ENCODE measurements at places on chromosomes 4 and X.
A peak's percentile ranks its signal among the peaks of the same experiment; 100 is the strongest.

DNA sequence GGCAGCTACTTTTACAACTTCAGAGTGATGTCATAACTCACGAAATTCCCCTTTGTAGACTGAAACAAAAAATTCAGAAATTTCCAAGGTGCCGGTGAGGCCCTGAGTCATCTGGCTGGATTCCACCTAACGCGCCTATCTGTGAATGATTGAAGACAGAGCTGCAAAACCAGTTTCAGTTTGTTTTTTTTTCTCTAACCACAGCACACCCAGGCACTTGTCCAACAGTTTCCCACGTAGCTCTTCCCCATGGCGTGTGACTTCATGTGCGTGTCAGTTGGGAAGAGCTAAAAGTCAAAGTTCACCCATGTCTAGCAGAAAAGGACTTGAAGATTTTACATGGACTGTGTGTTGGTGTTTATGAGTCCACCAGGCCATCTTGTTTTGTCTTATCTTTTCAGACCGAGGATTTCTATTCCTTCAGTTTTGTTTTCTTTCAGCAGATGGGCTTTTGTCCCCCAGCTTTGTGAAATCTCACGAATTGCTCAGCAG lies 16.4 kb downstream of the TCEANC start:
- H3K27me3 ChIP-seq, result peaks cover 2% of the 10 kb centered on the region
- H3K4me3 ChIP-seq, result no peak overlapping the region
- peak overlapping the region; percentile 51 for H3K27ac ChIP-seq
- no peaks in the 10 kb centered on the region for H3K36me3 ChIP-seq

GRCh38 chrX:50863471-50863870 lies 47.1 kb upstream of the BMP15 start:
- no peak for DNase-seq
- H3K36me3 ChIP-seq, result no peaks in the 10 kb centered on the region
- H3K4me3 ChIP-seq, result no peak overlapping the region
- H3K27me3 ChIP-seq, result no peaks in the 10 kb centered on the region
- no peaks in the 10 kb centered on the region for H3K4me1 ChIP-seq

DNA sequence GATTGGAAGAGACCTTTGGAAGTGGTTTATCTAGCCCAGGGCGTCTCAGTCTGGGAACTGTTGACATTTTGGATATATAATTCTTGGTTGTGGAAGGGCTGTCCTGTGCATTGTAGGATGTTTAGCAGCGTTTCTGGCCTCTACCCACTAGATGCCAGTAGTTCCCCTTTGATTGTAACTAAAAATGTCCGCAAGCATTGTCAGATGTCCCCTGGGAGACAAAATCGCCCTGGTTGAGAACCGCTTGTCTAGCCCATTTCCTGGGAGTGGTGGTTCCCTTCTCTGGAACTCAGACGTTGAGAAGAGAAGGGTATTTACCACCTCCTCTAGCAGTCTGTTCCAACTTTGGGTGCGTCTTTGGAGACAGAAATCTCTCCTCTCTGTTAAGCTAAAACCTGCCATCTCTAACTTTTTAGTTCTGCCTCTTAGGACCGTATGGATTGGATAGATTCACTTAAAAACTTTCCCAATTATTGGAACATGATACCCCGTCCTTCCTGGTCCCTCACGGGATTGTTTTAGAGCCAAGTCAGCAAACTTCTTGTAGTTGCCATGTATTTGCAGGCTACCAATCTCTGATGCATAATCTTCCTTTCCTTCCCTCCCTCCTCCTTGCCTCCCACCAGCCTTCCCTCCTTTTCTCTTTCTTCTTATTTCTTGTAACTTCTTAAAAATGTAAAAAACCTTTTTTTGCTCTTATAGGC lies 13.9 kb downstream of the TMEM165 start:
- peak overlapping the region; percentile 40 for H3K27ac ChIP-seq
- no peak overlapping the region for H3K4me3 ChIP-seq
- no peak for DNase-seq
- H3K36me3 ChIP-seq, result peaks cover 32% of the 10 kb centered on the region
- H3K27me3 ChIP-seq, result no peaks in the 10 kb centered on the region

DNA sequence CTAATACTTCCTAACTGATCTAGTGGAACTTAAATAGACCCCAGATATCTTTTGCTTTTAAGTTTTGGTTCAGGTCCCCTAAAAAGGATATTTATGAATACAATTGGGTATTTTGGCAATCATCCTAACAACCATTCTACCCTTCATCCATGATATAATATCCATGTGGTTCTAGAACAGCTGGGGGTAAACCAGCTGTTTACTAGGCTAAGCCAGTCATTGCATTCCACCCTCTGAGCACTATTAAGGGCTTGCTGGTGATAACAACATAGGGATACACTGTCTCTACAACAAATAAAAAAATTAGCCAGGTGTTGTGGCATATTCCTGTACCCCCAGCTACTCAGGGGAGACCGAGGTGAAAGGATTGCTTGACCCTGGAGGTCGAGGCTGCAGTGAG lies 54.8 kb upstream of the MAPK10 start:
- DNase-seq, result no peak
- no peak overlapping the region for H3K27ac ChIP-seq
- no peak overlapping the region for H3K4me3 ChIP-seq

- H3K4me3 ChIP-seq, result no peak overlapping the region
- no peaks in the 10 kb centered on the region for H3K36me3 ChIP-seq
- H3K27me3 ChIP-seq, result no peaks in the 10 kb centered on the region
- DNase-seq, result no peak
- H3K27ac ChIP-seq, result no peak overlapping the region
- no peaks in the 10 kb centered on the region for H3K4me1 ChIP-seq
Measured at GRCh38 chr4:113162089-113162488, 112.6 kb downstream of the ANK2 start.

DNA sequence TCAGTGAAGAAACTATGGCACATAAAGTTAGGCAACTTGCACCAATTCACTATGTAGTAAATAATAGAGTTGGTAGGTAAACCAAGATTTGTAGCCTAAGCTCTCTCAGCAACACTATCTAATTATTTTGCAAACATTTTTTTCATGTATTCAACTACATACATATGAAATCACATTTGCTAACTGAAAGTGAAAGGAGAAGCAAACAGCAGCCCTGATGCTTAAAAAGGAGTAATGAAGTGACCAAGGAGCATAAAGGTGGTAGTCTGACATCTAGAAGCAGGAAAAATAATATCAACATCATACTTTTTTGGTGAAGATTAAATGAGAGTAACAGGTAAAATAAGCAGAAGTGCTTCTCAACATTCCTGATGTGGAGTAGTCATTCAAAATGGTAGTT lies 603.7 kb downstream of the GRXCR1 start:
- no peaks in the 10 kb centered on the region for H3K36me3 ChIP-seq
- H3K27ac ChIP-seq, result no peak overlapping the region
- no peaks in the 10 kb centered on the region for H3K4me1 ChIP-seq
- H3K4me3 ChIP-seq, result no peak overlapping the region

DNA sequence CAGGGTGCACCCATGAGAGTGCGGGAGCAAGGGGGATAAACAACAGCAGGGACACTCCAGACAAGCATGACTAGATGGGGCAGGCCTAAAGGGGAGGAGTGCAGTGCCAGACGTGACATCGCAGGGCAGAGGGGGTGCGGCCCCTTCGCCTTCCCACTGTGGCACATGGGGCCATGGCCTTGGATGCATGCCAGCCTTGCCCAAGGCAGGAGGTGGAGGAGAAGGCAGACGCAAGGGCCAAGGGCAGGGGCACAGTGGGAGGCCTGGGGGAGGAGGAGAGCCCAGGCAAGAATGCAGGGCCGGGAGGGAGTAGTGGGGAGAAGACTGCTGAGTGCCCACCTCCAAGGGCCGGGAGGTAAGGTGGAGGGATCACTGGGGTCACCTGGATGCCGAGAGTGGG lies 21.6 kb downstream of the PNMA6E start:
- no peak overlapping the region for H3K4me3 ChIP-seq
- no peaks in the 10 kb centered on the region for H3K36me3 ChIP-seq
- no peaks in the 10 kb centered on the region for H3K27me3 ChIP-seq

GRCh38 chr4:58113126-58113525 lies 1002.9 kb upstream of the IGFBP7 start:
- no peak overlapping the region for H3K4me3 ChIP-seq
- DNase-seq, result no peak
- H3K36me3 ChIP-seq, result no peaks in the 10 kb centered on the region
- no peak overlapping the region for H3K27ac ChIP-seq

DNA sequence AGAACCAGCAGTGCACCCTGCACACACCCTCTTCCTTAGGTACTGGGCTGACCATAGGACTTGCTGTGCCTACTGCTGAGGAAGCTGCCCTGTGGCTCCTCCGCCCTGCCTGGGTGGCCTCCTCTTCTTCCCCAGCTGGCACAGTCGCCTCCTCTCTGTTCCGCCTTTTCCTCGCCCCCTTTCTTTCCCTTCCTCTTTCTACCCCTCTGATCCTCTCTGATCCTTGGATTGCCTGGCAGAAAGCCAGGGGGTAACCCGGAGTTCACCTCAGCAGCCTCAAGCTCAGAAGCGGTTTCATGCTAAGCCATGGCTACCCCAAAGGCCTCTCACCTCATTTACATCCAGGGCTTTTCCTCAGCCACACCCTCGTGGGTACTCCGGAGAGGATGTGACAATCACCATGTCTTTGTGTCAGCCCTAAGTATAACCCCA lies 136.2 kb downstream of the SMIM20 start:
- H3K36me3 ChIP-seq, result no peaks in the 10 kb centered on the region
- H3K27me3 ChIP-seq, result no peaks in the 10 kb centered on the region
- no peak for DNase-seq
- H3K4me3 ChIP-seq, result no peak overlapping the region
- H3K27ac ChIP-seq, result no peak overlapping the region

DNA sequence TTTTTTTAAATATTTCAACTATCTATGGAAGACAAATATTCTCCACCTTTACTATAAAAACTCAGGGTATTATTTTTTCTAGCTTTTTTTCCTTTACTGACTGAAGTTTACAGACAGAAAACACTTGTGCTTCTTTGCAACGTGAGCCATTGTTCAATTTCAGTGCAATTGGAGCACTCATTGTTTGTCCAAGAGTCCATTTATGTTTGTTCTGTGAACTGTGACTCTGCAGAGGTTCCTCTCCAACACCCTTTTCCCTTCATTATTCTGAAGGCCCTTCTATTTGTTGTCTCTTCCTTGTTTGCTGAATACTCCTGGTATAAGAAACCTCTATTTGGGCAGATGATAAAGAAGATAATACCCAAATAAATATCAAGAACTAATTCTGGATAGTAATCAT lies 37.4 kb downstream of the DAPP1 start:
- no peaks in the 10 kb centered on the region for H3K36me3 ChIP-seq
- no peaks in the 10 kb centered on the region for H3K27me3 ChIP-seq
- H3K27ac ChIP-seq, result no peak overlapping the region
- no peak for DNase-seq

GRCh38 chr4:139977838-139978609 lies 176.0 kb downstream of the MAML3 start:
- no peaks in the 10 kb centered on the region for H3K27me3 ChIP-seq
- H3K27ac ChIP-seq, result no peak overlapping the region
- DNase-seq, result no peak
- H3K4me1 ChIP-seq, result peaks cover 5% of the 10 kb centered on the region

DNA sequence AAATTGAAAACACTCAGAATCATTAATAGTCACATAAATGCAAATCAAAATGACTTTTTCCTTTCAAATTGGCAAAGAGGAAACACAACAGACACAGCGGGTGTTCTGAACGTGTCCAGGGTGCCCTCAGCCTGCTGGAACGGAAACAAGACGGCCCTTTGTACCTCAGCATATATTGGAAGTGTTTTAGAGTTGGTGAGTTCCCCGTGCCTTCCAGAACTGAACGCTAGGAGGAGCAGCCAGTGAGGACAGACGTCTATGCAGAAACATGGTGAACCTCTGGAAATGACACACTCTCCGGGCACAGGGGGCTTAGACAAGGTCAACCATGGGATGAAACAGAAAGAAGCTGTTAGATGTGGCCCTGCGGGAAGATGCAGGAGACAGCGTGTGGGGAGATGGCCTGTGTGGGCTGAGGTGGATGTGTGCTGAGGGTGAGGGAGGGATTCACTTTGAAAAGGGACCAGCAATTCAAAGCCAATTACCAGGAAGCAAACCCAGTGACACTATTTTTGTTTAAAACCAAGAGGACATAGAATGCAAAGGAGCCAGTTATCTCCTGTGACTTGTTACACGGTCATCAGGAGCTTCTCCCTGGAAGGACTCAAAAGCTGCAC lies 40.4 kb downstream of the RNF212 start:
- no peak overlapping the region for H3K27ac ChIP-seq
- DNase-seq, result peak; percentile 28
- H3K27me3 ChIP-seq, result peaks cover 10% of the 10 kb centered on the region
- H3K36me3 ChIP-seq, result no peaks in the 10 kb centered on the region
- H3K4me1 ChIP-seq, result no peaks in the 10 kb centered on the region
- H3K4me3 ChIP-seq, result no peak overlapping the region

GRCh38 chrX:44536198-44536597 lies 6.5 kb downstream of the FUNDC1 start:
- no peaks in the 10 kb centered on the region for H3K27me3 ChIP-seq
- no peaks in the 10 kb centered on the region for H3K4me1 ChIP-seq
- DNase-seq, result no peak
- H3K36me3 ChIP-seq, result no peaks in the 10 kb centered on the region

GRCh38 chr4:138565576-138565975 lies 323.4 kb upstream of the SLC7A11 start:
- H3K4me3 ChIP-seq, result no peak overlapping the region
- H3K27me3 ChIP-seq, result no peaks in the 10 kb centered on the region
- DNase-seq, result peak; percentile 11
- no peaks in the 10 kb centered on the region for H3K36me3 ChIP-seq
- H3K27ac ChIP-seq, result no peak overlapping the region

DNA sequence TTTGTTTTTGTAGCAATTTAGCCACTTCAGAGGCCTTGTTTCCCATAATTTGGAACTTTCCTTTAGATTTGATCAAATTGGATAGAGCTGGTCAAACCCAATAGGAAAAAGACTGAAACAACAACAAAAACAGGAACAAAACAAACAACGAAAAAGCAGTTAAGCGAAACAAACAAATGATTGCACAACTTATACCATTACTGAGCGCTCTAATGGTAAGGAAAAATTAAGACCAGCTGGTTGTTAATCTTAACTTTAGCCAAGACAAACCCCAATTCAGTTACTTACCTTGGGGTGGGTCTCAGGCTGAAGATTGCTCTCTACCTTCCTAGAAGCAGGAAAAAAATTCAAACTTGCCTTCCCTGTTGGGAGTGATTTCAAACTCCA lies 38.3 kb downstream of the SPCS3 start:
- H3K27ac ChIP-seq, result no peak overlapping the region
- H3K27me3 ChIP-seq, result no peaks in the 10 kb centered on the region
- no peak for DNase-seq

GRCh38 chr4:108725457-108725856 lies 37.4 kb downstream of the ETNPPL start:
- no peak for DNase-seq
- no peaks in the 10 kb centered on the region for H3K27me3 ChIP-seq
- no peak overlapping the region for H3K4me3 ChIP-seq

DNA sequence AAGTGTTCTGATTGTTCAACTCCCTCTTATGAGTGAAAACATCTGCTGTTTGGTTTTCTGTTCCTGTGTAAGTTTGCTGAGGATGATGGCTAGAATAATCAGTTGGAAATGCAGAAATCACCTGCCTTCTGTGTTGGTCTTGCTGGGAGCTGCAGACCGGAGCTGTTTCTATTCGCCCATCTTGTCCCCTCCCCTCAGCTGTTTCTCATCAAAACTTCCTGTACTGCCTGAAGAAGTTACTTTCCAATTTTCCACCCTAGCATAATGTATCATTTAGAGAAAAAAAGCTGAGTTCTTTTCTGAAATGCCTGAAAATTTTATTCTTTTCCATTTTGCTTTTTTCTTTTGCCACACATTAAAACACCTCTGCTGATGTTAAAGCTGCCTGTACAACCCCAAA lies 167.6 kb downstream of the TEX13A start:
- no peak overlapping the region for H3K27ac ChIP-seq
- H3K4me3 ChIP-seq, result no peak overlapping the region
- H3K4me1 ChIP-seq, result no peaks in the 10 kb centered on the region
- no peak for DNase-seq

GRCh38 chrX:133749951-133750350 lies 235.4 kb downstream of the GPC3 start:
- no peaks in the 10 kb centered on the region for H3K4me1 ChIP-seq
- no peak for DNase-seq
- no peak overlapping the region for H3K4me3 ChIP-seq
